Activated CD8-positive, alpha-beta memory T cell treated with anti-CD3 and anti-CD28 coated beads, Interleukin-2, amount 10 ng/mL, durations not matched to agents 7 days and 5 days (primary cell): ENCODE measurements at places on chromosomes 6 and 20. TPM values are rescaled to one million over a fixed set of nuclear protein-coding genes. Genes with fewer than 3 reads are reported as not detected.

DNA sequence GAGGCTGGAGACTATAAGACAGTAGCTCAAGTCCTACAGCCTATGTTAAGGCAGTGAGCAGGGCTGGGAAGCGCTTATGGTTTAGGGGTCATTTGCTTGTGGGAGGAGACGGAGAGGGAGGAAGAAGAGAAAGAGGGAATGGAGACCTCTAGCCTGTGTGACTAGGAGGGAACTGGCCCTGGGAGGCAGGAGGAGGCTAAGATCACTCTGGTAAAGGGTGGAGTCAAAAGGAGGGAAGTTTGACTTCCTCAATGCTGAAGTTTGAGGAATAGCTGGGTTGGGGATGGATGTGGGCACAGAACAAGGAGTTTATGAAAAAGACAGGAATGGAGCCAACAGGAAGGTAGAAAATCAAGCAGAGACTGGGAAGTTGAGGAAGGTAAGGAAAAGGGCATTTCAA lies 6.4 kb upstream of the BACH2 start:
- peaks cover 58% of the 10 kb centered on the region for H3K27me3 ChIP-seq
- no peaks in the 10 kb centered on the region for H3K36me3 ChIP-seq
- DNase-seq: no peak
- no peak overlapping the region for H3K27ac ChIP-seq
- no peak overlapping the region for H3K4me3 ChIP-seq

DNA sequence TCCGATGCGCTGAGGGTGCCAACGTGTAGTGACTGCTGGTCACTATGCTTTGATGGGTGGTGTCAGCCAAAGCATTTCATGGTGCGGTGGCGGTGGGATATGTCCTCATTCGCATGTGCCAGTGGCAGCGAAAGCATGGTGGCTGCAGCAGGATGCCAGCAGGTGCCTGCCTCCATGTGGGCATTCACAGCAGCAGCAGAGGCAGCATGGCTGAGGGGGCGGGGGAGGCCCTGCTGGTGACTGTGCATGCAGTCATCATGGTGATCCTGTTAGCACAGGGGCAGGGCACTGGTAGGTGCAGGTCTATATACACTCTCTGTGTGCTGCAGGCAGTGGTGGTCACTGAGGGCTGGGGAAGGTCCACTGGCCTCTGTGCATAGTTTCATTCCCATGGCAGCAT lies 22.0 kb downstream of the FIG4 start:
- DNase-seq: no peak
- H3K27ac ChIP-seq: no peak overlapping the region

DNA sequence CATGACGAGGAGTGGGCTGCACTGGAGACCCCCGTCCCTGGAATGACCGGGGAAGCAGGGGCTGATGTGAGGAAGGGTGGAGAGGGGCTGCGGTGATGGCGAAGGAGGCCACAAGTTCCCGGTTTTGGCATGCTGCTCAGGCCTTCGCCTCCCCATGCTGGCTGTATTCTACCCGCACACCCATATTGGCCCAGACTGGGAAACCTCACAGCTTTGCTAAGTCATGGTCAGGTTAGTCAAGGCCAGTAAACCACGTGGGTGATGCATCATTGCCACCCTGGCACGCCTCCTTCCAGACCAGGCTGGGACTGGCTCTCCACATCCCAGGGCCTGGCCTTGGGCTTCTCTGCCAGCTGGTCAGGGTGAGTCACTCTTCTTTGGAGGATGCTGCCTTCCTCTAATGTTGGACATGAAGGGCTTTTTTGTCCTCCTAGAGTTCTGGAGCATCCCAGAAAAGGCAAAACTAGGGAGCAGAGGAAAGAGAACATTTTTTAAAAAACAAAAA lies 53.8 kb downstream of the PCNA start:
- DNase-seq: no peak
- no peak overlapping the region for H3K27ac ChIP-seq
- no peak overlapping the region for H3K4me3 ChIP-seq
- H3K36me3 ChIP-seq: no peaks in the 10 kb centered on the region

Gene FBXO30
- 4.2 TPM for total RNA-seq

- DNase-seq: no peak
- H3K36me3 ChIP-seq: no peaks in the 10 kb centered on the region
- peaks cover 3% of the 10 kb centered on the region for H3K4me1 ChIP-seq
- H3K27me3 ChIP-seq: peaks cover 78% of the 10 kb centered on the region
- H3K4me3 ChIP-seq: no peak overlapping the region
Observed at GRCh38 chr20:51026269-51026668, 3.4 kb upstream of the KCNG1 start.
